ENCODE measurements at places on chromosomes 5 and 9.

DNA sequence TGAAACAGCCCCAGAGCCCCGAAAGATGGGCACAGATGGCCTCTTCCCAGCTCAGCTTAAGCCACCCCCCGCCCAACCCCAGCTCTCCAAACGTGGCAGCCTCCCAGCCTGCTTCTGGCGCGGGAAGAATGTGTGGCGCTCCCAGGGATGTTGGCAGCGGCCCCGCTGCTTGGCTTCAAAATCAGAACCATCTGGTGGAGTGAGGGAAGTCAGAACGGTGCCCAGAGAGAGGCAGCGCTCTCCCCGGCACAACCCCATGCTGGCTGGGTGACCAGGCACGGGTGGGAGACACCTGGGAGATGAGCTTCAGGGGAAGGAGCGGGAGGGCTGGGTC, 72.7 kb upstream of the ORM1 start:
- DNase-seq, result peak; percentile 91

GRCh38 chr5:132475987-132476875, 14.3 kb downstream of the IRF1 start:
- DNase-seq, result peak; percentile 29

GRCh38 chr5:64273276-64273675, 107.6 kb downstream of the RNF180 start:
- no peak for DNase-seq

DNA sequence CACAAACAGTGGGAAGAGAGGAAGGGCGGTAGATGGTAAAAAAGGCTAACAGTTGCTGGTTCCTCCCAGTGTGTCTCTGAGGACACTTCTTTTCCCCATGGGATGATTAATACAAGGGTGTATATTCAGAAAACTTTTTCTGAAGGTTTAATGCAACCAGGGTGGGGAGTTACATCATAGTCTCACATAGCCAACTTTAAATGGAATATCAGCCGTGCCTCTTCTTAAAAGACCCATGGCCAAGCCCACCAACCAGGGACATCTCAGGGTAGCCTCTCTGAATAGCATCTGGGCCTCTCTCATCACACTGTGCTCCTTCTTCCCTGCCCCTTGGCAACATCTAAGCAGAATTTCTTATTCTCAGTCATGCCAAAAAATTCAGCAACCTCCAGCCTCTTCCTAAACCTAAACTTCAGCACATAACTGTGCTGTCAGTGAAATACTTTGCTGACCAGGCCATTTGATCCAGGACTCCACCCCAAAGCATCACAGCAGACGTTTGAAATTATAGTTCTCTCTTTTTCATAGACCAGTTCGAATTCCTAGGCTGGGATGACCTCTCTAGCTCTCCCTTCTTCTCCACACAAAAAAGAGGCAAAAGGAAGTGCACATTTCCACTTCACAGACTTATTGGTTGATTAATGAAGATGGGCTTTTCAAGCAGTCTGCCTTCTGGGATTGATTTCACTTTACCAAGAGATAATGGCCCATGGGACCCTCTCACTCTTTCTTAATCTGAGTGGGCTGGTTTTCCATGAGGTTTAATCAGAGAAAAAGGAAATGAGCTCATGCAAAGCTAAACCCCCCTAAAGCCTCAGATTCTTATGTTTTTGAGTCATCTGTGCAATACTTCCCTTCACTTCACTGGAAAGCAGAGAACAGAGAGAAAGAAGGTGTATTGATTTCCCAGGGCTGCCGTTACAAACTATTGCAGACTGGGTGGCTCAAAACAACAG, 85.1 kb upstream of the RAI14 start:
- DNase-seq, result no peak

DNA sequence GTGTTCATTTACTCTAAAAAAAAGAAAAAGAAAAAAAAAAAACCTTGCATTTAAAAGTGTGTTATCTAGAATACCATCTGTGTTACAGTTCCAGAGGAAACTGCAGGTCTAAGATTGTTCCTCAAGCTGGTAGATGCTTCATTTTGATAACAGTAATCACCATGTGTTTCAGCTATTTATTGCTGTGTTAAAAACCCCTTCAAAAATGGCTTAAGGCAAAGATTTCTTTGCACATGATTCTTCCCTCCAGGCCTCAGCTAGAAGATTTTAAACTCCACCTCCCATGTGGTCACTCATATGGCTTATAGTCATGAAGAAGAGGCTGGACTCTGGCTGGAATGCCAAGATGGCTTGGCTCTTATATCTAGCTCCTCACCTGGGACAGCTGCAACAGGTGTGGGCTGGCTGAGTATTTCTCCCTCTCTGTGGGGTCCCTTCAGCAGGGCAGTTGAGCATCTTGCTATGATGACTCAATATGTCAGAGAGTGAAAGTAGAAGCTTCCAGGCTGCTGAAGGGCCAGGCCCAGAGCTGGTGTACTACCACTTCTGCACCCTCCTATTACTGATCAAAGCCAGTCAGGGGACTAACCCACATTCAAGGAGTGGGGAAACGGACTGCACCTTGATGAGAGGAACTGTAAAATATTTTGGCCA, 920.4 kb upstream of the DMAC1 start:
- DNase-seq, result no peak

DNA sequence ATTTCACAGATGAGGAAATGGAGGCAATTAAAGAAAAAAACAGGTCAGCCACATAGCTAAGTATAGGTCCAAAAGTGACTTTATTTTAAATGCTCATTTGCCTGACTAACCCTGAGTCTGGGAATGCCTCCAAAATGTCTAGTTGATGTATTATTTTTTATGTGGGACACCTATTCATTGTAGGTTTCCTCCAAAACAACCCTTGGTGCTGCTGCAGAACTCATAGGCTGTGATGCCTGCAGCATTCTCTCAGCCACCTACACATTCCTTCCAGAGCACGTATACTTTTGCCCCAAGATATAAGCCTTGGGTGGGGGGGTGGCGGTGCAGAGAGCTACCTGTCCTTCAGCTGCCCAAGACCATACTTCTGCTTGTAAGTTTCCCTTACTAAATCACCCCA, 77.4 kb downstream of the MSX2 start:
- no peak for DNase-seq

GRCh38 chr5:89435347-89435746, 552.4 kb upstream of the MEF2C start:
- no peak for DNase-seq

DNA sequence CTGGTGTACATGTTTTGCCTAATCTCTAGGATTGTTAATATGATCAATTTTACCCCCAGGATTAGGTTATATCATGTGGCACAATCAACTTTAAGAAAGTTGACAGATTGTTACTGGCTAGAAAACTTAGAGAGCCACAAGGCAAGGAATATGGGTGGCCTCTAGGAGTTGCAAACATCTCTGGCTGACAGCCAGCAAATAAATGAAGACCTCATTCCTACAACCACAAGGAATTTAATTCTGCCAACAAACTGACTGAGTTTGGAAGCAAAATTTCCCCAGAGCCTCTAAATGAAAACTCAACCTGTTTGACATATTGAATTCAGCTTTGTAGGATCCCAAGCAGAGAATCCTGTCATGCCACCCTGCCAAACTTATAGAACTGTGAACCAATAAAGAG, 196.4 kb upstream of the PTGER4 start:
- no peak for DNase-seq

DNA sequence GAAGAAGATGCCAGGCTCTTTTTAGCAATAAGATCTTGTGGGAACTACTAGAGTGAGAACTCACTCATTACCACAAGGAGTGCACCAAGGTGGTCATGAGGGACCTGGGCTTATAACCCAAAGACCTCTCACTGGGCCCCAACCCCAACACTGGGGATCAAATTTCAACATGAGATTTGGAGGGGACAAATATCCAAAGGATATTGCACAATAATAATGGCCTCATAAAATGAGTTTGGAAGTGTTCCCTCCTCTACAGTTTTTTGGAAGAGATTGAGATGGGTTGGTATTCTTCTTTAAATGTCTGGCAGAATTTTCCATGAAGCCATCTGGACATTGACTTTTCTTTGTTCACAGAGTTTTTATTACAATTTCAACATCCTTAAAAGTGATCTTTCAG, 38.0 kb upstream of the FAM120A start:
- no peak for DNase-seq

GRCh38 chr9:126647585-126648411, 34.1 kb downstream of the LMX1B start:
- DNase-seq, result no peak

- DNase-seq, result no peak
Observed at GRCh38 chr5:26121338-26121737, 917.0 kb downstream of the CDH9 start.

GRCh38 chr5:171484460-171484899, 65.0 kb downstream of the FGF18 start:
- DNase-seq, result no peak

DNA sequence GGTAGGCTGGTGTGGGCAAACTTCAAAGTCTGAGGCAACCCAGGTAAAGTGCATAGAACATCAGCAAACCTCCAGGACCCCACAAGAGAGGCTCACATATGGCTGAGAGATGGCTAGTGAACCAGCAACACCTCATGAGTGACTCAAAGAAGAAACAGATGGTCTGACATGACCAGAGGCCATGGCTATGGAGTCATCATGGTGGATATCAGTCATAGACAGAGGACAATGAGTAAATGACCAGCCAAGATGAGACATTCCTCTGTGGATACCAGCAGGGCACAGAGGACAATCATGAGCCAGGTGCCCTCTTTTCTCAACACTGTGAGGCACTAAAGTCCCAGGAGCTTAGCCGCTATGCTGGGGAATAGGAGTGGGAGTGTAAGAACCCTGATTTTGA, 180.8 kb downstream of the RASEF start:
- no peak for DNase-seq

Measured in upper lobe of right lung (tissue), 1 donor.